Astrocyte (in vitro differentiated cells and primary cell): ENCODE measurements at places on chromosomes 11 and 22.
A peak's percentile ranks its signal among the peaks of the same experiment; 100 is the strongest.

GRCh38 chr11:80155412-80156017 is 714.7 kb upstream of the TENM4 start:
- no peak for DNase-seq

DNA sequence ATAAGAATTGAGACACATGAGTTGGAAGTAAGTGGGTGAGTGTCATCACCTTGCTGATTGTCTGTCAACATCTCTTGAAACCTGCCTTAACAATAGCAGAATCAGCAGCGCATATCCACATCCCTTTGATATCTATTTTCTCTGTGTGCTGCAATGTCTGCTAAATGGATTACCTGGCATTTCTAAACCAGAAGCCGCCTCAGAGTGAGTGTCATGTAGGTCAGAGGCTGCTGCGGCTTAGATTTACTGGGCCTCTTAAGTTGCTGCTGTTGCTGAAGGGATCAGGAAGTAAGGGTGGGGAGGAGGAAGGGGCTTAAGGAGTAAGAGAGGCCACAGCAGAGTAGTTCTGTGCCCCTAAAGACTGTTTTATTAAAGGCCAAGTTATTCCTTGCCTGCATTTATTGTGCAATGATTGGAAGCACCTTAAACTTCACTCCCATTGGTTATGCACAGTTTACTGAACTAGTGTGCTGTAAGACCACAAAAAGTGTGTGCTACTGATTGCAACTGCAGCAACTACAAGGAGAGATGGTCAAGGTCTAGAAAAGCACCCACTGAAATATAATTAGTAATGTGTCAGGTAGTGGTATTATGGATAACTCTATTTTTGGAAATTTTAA is 29.8 kb upstream of the TMEM41B start:
- no peak for DNase-seq

DNA sequence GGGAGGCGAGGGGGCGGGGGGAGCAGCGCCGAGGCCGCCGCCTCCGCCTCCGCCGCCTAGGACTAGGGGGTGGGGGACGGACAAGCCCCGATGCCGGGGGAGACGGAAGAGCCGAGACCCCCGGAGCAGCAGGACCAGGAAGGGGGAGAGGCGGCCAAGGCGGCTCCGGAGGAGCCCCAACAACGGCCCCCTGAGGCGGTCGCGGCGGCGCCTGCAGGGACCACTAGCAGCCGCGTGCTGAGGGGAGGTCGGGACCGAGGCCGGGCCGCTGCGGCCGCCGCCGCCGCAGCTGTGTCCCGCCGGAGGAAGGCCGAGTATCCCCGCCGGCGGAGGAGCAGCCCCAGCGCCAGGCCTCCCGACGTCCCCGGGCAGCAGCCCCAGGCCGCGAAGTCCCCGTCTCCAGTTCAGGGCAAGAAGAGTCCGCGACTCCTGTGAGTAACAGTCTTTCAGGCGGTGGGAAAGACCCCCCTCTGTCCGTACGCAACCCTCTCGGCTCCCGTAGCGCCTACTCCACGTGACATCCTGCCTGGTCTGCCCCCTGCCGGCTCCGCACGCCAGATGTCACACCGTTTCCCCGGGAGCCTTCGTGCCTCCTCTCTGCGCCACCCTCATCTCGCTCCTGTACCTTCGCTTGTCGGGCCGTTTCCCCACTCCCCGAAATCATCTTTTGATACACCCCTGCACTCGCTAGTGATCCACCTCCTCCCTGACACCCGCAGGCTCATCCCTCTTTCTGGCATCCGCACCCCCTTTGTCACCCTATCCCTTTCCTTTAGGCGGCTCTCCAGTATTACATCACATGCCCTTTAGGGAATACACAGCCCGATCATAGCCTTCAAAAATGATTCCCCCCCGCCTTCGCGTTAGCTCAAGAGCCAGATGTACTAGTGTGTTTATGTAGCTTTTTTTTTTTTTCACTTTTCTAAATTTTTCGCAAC is 598 bp downstream of the ZFP91 start:
- peak; percentile 85 for DNase-seq

GRCh38 chr11:2863276-2863618 is 22.3 kb downstream of the CDKN1C start:
- DNase-seq = no peak

- DNase-seq = peak; percentile 60
Measured at GRCh38 chr11:33475993-33476392, 218.8 kb downstream of the HIPK3 start.

DNA sequence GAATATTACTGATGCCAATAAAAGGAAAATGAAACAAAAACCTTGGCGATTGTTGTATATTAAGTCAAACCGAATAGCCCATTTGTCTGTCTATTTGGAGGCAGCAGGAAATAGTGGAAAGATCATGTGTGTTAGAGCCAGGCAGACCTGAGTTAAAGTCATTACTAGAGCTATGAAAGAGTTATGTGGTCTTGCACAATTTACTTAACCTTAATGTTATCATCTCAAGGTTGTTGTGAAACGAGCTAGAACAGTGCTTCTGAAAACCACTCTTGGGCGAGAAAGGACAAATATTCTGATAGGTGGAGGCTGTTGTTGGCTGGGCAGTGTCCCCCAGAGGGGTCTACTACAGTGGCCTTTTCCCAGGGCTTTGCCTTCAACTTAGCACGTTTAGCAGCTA is 60.0 kb upstream of the NUP160 start:
- DNase-seq = no peak

GRCh38 chr11:122140500-122140899 is 24.5 kb upstream of the BLID start:
- DNase-seq = peak; percentile 93

DNA sequence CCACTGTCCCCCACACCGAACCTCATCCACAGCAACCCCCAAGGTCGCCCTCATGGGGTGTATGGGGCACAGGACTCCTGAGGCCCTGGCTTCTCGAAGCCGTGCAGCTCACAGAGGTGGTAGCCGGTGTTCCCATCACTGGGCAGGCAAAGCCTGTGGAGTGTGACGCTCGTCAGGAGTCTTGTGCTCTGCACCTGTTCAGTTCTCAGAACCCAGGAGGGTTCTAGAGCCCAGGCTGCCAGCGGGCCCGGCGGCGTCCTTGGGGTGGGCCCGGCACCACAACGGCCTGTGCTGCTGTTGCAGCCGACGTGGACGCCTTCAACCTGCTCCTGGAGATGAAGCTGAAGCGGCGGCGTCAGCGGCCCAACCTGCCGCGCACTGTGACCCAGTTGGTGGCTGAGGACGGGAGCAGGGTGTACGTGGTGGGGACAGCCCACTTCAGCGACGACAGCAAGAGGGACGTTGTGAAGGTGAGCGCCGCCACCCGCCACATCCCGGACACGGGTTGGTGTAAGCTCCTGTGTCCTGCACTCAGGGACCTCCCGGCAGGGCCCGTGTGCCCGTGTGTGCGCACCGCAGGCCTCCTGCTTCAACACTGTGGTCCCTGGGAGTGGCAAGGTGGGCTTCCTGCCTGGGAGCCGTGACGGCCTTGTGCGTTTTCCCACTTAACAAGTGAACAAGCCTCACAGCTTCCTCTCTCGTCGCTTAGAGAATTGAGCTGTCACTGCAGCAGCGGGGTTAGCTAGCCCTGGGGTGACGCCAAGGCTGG is 6.6 kb upstream of the SELENOO start:
- no peak for DNase-seq

DNA sequence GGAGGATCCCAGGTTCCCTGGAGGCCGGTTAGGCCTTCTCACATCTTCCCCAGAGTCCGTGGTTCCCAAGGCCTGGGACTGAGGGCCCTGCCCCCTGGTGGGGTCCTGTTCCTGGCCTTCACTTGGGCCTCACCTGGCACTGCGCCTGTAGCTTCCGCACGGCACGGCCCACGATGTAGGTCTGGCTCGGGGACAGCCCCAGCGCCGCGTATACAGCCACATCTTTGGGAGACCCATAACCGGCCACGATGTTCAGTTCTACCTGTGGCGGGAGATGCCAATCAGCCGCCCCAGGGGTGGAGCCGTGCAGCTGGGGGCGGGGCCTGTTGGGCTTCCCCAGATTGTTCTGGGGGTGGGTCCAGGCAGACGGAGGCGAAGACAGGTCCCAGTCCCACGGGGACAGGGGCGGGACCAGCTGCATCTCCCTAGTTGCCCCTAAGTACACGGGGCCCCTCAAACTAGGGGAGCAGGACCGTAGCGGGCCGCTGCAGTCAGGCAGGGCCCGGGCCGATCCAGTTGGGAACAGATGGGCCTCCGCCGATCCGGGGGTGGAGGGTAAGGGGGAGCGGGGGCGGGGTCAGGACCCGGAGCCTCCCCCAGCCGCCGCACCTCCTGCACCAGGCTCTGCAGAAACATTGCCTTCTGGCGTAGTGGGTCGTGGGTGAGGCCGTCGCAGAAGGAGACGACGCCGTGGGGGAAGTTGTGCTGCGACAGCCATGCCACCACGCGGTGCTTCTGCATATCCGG is 10.1 kb downstream of the AIP start:
- DNase-seq = no peak
